Choroid plexus epithelial cell (primary cell): ENCODE measurements at places on chromosomes 2 and 18.

DNA sequence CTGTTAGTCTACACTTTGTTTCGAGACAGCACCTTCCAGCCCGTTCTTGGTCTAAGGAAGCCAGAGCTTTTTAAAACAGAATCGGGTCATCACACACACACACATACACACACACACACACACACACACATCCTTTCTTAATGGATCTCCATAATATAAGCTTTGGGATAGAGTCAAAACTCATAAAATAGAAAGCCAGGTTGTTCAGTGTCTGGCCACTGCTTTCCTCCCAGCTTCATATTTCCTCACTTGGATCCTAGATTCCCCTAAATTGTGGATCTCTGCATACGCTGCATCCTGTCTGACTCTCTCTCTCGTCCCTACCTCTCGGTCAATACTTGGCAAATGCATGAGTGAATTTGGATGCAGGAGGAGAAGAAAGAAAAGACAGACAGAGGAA lies 120.5 kb upstream of the SLC14A2 start:
- DNase-seq: no peak

DNA sequence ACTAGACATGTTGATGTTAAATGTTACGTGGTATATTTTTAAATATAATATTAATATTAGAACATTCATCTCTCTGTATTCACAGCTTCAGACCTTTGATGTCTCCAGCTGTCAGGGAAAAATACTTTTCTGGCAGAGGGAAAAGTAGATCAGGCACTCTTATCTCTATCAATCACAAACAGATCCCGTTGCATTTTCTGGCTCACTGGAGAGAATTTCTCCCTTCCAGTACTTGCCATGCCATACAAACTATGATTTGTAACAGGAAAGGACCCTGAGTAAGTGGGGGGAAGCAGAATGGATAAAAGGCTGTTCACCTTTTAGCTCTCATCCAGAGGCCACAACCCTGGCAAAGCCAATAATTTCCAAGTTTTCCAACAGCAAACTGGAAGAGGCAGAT lies 158.0 kb downstream of the TCF4 start:
- no peak for DNase-seq

DNA sequence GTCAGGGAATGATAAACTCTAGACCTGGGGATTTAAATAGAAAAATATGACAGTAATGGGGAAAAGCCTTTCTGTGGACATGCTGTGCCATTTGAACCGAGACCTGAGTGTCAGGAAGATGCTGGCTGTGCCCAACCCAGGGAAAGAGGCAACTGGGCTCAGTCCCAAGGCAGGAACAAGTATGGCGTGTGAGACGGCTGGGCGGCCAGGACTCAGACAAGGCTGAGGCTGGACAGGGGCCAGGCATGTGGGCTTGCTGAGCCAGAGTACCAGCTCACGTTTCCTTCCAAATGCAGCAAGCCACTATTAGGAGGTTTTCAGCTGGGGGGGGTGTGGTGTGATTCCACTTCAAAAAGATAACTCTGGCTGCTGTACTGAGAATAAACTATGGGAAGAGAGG lies 92.4 kb downstream of the INPP5D start:
- DNase-seq: peak; percentile 16

- no peak for DNase-seq
These were observed 1.3 kb upstream of the TMSB10 start for GRCh38 chr2:84904151-84904550.

- no peak for DNase-seq
These were observed 227.7 kb downstream of the GPD2 start for GRCh38 chr2:156663757-156664409.

- DNase-seq: no peak
These were observed 123.7 kb upstream of the SIX3 start for GRCh38 chr2:44817673-44818335.

DNA sequence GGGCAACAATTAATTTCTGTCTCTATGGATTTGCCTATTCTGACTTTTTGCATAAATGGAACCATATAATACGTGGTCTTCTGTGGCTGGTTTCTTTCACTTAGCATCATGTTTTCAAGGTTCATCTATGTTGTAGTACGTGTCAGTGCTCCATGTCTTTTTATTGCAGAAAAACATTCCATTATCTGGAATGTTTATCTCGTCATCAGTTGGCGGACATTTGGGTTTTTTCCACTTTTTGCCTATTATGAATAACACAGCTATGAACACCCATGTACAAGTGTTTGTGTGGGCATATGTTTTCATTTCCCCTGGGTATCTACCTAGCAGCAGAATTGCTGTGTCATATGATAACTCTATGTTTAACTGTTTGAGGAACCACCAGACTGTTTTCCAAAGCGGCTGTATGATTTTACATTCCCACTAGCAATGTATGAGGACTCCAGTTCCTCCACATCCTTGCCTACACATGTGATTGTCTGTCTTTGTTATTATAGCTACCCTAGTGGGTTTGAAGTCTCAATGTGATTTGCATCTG lies 49.9 kb downstream of the MYO7B start:
- no peak for DNase-seq

DNA sequence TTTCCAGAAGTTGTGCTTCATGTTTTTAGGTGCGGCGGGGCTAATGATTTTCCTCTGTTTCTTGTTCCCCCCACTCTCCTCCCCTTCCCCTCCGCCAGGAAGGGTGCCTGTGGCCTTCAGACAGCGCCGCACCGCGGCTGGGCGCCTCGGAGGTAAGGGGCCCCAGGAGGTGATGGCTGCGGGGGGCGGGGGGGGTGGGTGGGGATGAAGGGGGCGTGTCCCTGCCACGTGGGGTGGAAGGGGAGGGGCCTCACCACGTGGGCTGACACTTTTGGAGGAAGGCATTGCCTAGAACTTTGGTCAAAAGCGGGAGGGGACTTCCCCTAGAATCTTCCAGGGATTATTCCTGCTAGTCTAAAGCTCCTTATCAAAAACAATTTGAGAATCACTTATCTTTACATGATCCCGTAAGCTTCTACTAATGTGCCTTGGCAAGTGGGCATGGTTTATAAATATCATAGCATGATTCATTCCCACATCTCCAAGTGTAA lies 83.1 kb downstream of the FAM210A start:
- DNase-seq: no peak

- no peak for DNase-seq
These were observed 493.8 kb downstream of the NRXN1 start for GRCh38 chr2:50538147-50538546.

DNA sequence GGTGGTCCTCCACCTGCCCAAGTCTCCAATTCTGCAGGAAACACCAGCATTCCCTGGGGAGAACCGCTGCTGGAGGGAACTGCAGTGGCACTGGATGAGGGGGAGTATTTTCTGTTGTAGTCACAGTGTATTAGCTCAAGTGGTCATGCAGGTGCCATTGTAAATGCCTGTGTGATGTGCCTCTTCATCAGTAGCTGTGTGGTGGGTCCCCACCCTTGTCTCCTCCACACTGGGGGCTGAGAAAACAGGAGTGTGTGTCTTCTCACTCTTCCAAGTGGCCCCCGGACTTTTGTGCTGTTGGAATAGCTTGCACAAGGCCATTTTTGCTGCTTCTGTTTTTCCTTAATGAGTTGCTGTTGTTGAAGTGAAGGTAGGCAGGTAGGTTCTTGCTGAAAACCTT lies 8.7 kb downstream of the NCK2 start:
- no peak for DNase-seq

DNA sequence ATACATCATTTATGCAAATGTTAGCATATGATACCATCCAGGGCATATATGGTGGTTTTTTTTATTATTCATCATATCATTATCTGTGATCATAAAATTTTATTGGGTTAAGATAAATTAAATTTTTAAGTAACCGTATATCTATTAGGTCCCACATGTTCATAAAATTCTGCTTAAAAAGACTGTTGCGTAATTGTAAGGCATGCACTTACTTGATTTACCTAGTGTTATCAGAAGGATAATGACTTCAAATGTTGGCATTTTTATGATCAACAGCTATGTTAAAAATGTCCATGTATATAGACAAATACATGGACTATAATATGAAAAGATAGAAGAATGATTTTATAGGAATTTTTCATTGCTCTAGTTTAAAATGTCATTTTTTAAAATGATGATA lies 1625.5 kb upstream of the CELF4 start:
- DNase-seq: no peak
